EL (cell line): ENCODE measurements at places on chromosomes 7 and 10.

DNA sequence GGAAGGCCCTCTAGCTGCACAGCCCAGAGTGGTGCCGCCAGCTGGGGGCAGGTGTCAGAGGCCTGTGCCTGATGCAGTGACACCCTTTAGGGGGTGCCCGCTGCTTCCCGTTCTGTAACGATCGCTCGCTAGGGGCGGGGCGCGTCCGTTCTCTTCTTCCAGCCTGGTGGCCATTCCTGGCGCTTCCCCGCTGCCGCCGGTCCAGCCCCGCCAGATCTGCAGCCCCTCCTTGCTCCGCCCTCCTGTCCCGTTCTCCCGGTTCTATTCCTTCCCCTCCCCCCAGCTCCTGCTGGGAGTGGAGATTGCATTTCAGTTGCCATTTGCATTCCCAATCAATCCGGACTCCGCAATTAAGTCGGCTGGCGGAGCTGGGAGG lies 39.2 kb downstream of the AGAP3 start:
- DNase-seq, result no peak

DNA sequence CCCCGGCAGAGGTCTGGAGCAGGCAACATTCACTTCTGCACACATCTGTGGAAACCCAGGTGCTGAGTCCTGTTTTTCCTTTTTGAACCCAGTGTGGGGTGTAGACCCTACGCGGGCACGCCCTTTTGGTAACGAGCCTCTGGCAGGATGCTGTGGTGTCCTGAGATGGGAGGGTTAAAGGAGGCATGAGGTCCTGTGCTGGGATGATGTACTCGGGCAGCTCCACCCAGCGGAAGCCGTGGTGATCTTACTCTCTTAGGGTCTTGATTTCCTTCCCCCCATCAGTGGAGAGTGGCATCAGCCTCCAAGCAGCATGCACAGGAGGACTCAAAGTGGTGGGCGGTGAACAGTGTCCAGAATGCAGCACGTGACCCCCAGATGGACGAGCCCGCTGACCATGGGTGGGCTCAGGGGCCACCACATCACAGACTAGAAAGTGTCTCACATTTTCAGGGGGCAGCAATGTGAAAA lies 148.6 kb downstream of the DNAJB6 start:
- no peak for DNase-seq

- DNase-seq, result no peak
Observed at GRCh38 chr10:47039562-47039913, 128.3 kb downstream of the PTPN20 start.

- DNase-seq, result no peak
Observed at GRCh38 chr7:123966936-123967335, 41.9 kb downstream of the SPAM1 start.

GRCh38 chr7:131527456-131527855 lies 29.0 kb downstream of the PODXL start:
- DNase-seq, result no peak

- peak; percentile 36 for DNase-seq
Observed at GRCh38 chr7:105399043-105399725, 10.5 kb upstream of the SRPK2 start.

GRCh38 chr10:77699080-77699645 lies 61.6 kb upstream of the KCNMA1 start:
- no peak for DNase-seq
